ENCODE measurements at places on chromosomes 6 and 20.

- DNase-seq: no peak
Measured at GRCh38 chr6:16671302-16672289, 89.7 kb downstream of the ATXN1 start.

DNA sequence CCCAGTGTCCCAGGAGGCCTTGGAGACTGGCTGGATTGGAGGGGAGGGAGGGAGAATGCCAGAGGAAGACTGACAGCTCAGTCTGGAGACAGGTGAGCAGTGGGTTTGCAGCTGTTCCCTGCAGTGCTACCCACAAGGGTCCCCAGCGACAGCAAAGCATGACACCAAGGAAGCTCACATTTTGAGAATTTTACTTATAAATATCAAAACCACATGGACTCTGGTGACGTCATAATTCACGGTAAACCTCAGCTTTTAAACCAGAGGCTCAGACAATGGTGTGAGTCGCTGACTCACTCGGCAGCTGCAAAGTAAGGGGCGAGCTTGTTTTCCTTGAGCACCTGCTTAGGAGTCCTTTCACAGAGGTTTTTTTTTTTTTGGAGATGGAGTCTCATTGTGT lies 65.2 kb downstream of the THBS2 start:
- DNase-seq: no peak

- DNase-seq: no peak
Measured at GRCh38 chr6:56335726-56336125, 88.3 kb upstream of the COL21A1 start.

- DNase-seq: no peak
Measured at GRCh38 chr6:14730654-14731053, 515.2 kb upstream of the JARID2 start.

- DNase-seq: no peak
Measured at GRCh38 chr20:59374261-59374660, 73.8 kb downstream of the EDN3 start.

GRCh38 chr20:8542110-8542486 lies 410.0 kb downstream of the PLCB1 start:
- DNase-seq: no peak

GRCh38 chr6:95280686-95281273 lies 296.6 kb upstream of the MANEA start:
- DNase-seq: no peak

GRCh38 chr20:39885975-39886649 lies 802.9 kb downstream of the MAFB start:
- no peak for DNase-seq

- no peak for DNase-seq
Measured at GRCh38 chr20:46400253-46400652, 6.2 kb downstream of the ELMO2 start.

- DNase-seq: no peak
Measured at GRCh38 chr20:47656318-47656717, 129.0 kb downstream of the SULF2 start.

DNA sequence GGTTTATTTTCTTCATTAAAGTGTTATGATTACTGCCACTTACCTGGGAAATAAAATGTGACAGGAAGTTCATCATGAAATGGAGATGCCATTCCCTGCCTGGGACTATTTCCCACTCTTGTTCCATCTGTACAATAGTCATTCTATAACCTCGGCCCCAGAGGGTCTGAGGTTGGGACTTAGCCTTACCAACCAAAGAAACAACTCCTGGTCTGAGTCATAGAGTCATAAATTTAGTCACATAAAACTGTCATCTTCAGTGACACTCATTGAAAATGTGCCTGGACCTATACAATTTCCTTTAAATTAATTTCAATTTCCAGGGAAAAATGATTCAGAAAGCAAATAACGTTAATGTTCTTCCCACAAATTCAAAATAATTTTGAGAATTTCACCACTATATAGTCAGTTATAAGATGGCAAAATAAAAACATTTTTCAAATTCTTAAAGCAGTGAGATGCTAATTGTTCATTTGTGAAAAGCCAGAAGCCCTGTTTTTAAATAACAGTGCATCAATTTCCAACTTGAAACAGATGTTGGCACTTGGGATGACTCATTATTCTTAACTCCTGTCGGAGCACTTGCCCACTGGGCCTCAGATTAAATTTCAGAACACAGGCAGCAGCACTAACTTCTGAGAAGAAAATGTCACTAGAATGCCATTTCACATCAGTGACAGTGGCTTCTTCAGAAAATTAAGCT lies 201.2 kb upstream of the SMLR1 start:
- no peak for DNase-seq

GRCh38 chr6:110813338-110814101 lies 1.7 kb downstream of the CDK19 start:
- DNase-seq: no peak

DNA sequence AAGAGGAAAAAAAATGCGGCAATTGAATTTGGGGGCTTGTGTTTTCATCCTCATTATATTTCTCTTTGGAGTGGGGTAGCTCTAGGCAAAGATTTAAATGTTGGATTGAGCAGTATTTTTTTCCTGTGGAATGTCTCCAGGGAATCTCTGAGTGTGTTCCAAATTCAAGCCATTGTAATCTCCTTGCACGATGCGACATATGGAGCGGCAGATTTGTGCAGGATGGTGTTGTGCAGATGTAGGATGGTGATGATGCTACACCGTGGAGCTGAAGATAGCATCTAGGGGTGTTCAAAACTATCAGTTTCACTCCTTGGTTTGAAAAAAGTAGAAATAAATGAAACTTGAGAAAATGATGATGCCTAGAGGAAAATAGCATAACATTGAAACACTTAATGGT lies 777.5 kb upstream of the EPHA7 start:
- no peak for DNase-seq
